ENCODE measurements at places on chromosomes 16 and 17. TPM values are rescaled to one million over a fixed set of nuclear protein-coding genes. Genes with fewer than 3 reads are reported as not detected.

DNA sequence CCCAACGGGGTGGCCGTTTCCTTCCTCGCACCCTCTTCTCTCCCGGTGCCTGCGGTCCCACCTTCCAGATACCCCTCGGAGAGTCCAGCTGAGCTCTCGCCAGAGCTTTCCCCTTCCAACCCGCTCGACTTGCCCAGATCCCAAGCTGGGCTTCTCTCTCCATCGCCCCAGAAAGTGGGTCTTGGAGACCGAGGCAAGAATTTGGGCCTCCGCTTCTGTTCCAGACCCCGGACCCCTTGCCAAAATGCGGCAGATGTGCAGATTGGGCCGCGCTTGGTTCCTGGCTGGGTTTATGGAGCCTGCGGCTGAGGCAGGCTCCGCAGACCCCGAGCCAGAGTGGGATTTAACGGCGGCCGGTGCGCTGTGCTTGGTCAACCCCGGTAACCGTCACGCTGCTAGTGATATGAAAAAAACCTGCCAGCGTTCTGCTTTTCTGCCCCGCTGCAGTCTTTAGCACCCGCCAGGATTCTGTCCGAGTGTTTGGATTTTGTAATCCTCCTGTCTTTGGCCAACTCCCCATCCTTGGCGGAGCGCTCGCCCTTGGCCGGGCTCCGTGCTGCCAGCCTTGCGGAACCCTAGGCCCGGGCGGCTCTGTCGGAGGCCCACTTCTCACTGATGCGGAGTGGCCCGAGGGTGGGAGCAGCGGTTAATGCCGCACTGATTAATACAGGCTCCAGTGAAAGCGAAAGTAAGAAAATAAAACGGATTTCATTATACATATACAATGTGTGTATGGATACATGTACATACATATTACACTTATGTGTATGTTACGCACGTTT is 754 bp upstream of the SLFN11 start:
- peak; percentile 82 for DNase-seq

GRCh38 chr17:4163951-4164350 is 21.0 kb downstream of the CYB5D2 start:
- peak; percentile 83 for DNase-seq

- no peak for DNase-seq
Observed at GRCh38 chr16:11706180-11706742, 36.4 kb downstream of the TXNDC11 start.

SOX8 gene
- not detected for total RNA-seq

PRSS33 gene
- total RNA-seq, result not detected

- DNase-seq, result peak; percentile 39
Observed at GRCh38 chr17:77546772-77547241, 406.0 kb downstream of the SEC14L1 start.

RUSF1 gene
- 53.0 TPM for total RNA-seq

HS3ST4 gene
- total RNA-seq, result not detected

GSG1L gene
- total RNA-seq, result not detected

DNA sequence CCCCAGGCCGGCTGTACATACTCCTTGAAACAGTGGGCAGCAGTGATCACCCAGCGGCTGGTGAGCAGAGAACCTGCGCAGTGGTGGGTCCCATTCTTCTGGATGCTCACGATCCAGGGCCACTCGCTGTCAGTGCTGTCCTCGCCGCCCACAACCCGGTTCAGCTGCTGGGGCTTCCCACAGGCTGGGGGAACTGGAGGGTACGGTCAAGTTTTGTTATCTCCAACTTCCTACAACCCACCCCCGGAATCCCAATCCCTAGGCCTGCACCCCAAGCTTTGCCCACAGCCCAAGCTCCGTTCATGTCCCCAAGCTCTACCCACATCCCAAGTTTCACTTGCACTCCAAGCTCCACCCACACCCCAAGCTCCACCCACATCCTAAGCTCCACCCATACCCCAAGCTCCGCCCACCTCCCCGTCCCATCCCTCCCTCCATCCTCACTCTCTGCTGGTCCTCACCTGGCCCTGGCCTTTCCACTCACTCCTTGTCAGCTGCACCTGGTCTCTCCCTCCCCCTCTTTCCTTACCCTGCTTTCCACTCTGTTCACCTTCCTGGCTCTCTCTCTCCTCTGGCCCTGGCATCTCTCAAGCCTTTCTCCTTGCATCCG is 1.8 kb downstream of the PRSS22 start:
- DNase-seq, result peak; percentile 89

DNA sequence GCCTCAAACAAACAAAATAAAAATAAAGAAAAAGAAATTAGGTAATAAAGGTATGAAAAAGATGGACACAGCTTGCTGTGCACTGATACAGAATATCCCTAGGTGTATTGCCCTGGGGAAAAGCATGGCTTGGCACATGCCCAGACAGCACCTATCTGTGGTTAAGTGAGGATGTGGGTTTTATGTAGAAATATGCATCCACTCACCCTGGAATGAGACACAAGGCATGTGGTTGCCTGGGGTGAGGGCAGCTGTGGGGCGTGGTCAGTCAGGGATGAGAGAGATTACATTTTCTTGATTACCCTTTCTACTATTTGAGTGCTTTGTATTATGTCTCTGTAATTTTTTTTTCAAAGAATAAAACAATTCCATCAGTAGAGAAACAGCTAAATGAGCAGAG is 6.9 kb downstream of the PLLP start:
- DNase-seq, result peak; percentile 89

DNA sequence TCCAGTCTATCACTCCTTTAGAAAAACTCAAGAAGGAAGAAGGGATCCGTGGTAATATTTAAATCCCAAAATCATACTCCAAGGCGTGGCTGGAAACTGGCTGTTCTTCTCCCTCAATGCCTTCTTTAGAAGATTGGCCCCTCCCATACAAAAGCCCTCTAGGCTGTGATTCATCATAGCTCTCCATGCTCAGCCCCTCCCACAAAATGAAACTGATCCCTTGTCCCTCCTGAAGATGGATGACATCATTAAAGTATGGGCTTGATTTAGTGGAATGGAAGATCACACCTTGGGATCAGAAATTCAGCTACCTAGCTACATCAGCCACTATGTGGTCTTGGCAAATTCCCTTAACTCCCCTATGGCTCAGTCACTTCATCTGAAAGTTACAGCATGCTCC is 4.1 kb downstream of the GRIN2A start:
- no peak for DNase-seq

CDH8 gene
- not detected for total RNA-seq

GRCh38 chr16:53334581-53334980 is 99.7 kb upstream of the RBL2 start:
- DNase-seq, result no peak

FA2H gene
- not detected for total RNA-seq

- peak; percentile 98 for DNase-seq
Observed at GRCh38 chr17:80513892-80514291, 30.7 kb upstream of the RPTOR start.

DNA sequence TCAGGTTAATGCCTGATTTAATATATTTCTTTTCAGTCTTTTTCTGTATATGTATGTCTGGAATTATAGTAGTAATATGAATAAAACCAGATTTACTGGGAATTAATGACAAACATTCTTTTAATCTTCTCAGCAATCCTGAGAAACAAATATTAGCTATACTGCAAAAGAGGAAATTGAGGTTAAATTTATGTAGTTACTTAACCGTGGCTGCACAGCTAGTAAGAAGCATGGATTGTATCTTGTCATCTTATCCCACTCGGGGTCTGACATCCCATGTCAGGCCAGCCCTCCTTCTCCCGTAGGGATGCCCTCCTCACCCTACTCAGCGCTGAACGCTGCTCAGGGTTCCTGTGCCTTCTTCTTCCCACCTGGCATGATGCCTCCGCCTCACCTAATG is 143.0 kb downstream of the FTO start:
- DNase-seq, result peak; percentile 51

GRCh38 chr16:74622005-74622404 is 15.1 kb upstream of the GLG1 start:
- DNase-seq, result no peak

NPIPA8 gene
- total RNA-seq, result not detected

MPV17L gene
- 0.36 TPM for total RNA-seq

DNA sequence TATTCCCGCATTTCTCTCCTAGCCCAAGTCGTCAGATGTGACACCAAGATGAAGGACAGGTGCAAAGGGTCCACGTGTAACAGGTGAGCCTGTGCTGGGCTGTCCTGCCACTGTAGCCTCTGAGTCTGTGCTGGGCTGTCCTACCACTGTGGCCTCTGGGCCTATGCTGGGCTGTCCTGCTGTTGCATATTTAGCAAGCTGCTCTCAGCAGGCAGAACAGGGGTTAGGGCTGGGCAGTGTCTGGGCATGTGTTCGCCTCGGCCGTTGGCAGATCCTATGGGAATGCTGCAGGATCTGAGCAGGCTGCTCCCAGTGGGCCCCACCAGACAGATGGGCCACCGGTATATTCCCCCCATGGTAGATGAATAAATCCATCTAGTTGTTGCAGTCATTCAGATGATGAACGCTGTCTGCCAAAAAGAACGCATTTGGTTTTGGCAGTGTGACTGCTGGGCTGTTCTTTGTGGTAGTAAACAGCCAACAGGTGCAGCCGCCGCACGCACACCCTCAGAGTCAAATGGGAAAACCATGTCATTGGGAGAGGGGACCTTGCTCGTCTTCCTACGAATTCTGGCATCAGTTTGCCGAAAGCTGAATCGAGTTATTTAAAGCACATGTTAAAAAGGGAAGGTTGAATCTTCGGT is 49.2 kb downstream of the CRISPLD2 start:
- DNase-seq, result peak; percentile 25

ZNF652 gene
- total RNA-seq, result 31.5 TPM

GRCh38 chr16:67871256-67871655 is 1.6 kb upstream of the EDC4 start:
- peak; percentile 73 for DNase-seq

GRCh38 chr16:51757505-51757904 is 606.4 kb upstream of the SALL1 start:
- no peak for DNase-seq

KRTAP9-4 gene
- total RNA-seq, result not detected

- DNase-seq, result no peak
Observed at GRCh38 chr17:4585638-4585994, 1.3 kb downstream of the SMTNL2 start.

DNA sequence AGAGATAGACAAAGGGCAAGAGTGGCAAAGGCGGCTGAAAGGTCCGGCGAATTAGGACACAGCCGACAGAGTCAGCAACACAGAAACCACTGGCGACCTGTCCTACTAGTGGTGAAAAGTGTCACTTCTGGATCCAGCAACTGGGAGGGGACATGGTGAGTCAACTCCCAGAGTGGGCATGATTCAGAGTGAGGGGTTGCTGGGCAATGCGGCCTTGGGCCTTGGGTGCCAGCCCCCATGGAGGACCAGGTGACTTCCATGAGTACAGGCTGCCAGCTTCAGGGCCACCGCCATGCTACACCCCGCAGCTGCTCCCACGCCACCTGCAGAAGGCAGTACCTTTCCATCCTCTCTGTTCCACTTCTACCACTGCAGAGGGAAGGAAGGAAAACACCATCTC is 110.6 kb downstream of the ZFHX3 start:
- no peak for DNase-seq

- peak; percentile 77 for DNase-seq
Observed at GRCh38 chr17:4476017-4476416, 22.7 kb upstream of the SPNS2 start.

- DNase-seq, result peak; percentile 87
Observed at GRCh38 chr17:50206604-50207293, 5.3 kb upstream of the COL1A1 start.

CCDC78 gene
- 2.2 TPM for total RNA-seq

GRCh38 chr17:2647957-2648356 is 54.5 kb downstream of the PAFAH1B1 start:
- no peak for DNase-seq

RPL26 gene
- total RNA-seq, result 2,089 TPM

DNA sequence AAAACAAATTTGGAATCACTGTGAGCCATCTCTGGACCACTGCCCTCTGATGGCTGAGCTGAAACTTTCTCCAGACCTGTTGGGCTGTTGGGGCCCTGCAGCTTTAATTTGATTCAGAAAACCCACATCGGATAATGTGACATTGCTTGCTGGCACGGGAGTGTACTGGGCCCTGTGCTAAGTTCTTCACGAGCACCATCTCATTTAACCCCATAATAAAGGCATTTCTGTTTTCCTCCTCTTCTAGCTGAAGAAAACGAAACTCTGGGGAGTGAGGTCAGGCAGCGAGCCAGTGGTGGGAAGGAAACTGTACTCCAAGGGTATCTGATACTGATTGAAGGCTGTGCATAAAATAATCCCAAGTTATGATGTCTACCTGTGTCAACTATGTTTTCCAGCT is 34.5 kb upstream of the TNRC6A start:
- peak; percentile 31 for DNase-seq

DNA sequence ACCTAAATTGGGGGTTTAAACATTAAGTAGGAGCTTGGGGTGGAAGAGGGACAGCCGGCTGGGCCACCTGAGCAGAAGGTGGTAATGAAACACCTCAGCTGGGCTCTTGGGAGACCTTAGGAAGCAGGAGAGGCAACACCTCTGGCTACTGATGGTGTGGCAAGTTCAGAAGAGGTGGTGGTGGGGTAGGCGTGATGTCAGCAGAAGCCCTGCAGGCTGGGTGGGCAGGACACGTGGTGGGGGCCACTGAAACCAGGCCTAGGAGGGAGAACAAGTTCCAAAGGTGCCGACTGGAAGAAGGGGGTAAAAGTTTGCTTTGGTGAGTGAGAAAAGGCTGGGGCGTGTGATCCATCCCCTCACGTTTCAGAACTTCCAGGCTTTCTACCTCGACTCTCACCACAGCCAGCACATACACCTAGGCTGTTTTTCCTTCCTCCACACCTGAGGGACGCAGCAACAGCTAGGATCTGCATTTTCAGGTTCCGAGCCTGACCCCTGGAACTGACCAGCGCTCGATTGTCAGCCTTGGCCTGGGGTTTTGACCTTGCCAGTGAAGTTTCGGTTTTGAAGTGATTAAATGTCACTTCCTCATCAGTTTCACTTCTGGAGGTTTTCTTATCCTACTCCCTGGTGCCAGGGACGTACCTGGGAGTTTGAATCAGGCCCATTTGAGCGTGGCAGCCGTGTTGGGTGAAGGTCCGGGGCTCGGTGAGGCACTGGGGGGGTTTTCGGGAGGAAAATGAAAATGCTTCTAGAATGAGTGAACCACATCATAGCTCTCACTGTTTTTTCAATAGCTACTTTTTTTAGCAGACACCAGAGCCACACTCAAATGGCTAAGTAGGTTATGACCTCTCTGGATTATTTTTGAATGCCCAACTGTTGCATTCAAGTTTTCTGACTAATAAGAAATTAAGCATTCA is 10.0 kb downstream of the SNN start:
- DNase-seq, result no peak

UNK gene
- 18.5 TPM for total RNA-seq

DNA sequence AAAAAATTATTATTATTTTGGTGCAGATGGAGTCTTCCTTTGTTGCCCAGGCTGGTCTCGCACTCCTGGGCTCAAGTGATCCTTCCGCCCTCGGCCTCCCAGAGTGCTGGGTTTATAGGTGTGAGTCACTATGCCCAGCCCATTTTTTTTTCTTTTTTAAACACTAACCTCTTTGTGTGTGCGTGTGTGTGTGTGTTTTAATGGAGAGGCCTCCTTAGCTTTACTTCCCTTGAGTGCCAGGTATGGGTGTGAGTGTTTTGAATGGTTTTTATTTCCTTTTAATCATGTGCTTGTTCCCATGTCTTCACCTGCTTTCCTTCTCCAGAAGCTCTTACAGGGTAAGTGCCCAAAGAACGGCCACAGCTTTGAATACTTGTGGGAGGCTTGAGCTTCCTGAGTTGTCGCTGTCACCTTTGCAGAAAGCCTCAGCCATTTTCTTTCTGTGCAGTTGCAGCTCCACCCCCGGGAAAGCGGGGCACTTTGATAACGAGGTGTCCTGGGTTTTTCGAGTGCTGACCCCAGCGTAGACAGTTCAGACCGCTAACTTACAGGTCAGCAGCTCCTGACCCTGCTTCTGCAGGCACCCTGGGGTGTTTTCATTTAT is 22.6 kb downstream of the AKAP1 start:
- peak; percentile 69 for DNase-seq

GRCh38 chr17:4162775-4163466 is 19.9 kb downstream of the CYB5D2 start:
- peak; percentile 58 for DNase-seq

MFAP4 gene
- total RNA-seq, result 3.8 TPM
